NCI-H2081 (cell line): ENCODE measurements at places on chromosomes 16 and 17.

GRCh38 chr17:56898874-56899273 is 15.0 kb downstream of the TRIM25 start:
- DNase-seq = no peak

DNA sequence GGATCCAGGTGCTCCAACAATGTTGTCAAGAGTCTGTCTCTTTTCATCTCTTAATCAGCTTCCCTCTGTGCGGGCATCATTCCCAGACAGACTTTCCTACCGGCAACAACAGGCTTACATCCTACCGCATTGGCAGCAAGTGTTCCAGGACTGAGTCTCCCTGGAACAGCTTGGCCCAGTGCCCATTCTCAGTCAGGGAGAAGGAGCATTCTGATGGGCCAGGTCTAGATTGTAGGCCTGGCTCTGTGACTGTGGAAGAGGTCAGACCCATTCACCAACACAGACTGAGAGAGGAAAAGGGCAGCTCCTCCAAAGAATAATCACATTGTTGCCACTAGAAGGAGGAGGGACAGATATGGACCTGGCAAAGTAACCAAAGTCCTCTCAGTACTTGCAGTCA is 68.1 kb upstream of the TMEM132E start:
- DNase-seq = no peak

GRCh38 chr17:79975498-79976134 is 60.1 kb downstream of the TBC1D16 start:
- DNase-seq = no peak

DNA sequence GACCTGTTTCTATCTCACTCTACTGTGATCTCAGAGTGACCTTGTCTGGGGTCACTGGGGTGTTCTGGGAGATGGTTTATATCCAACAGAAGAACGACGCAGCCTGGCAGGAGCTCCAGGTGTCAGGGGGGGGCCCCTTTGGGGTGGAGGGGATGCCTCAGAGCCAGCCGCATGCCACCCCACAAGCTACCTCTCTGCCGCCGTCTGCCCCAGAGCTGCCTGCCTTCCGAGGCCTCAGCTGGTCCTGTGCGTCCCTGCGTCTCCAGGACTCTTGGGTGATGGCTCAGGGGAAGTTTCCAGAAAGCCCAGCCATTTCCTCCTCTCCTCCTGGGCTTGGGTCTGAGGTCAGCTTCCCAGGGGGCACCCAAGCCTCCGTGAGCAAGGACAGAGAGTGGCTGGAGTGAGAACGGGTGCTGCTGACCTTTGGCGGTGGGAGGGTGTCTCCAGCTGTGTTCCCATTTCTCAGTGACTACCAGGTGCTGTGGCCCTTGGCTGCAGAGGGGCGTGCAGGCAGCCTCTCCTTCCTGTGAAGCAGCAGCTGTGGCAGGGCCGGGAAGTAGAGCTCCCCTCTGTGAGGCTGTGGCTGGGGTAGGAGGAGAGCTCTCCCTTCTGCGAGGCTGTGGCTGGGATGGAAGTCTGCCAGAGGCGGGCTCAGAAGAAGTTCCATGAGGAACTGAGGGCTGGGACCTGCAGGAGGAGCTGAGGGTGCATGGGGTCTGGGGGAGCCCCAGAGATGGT is 19.8 kb downstream of the JPH3 start:
- no peak for DNase-seq

DNA sequence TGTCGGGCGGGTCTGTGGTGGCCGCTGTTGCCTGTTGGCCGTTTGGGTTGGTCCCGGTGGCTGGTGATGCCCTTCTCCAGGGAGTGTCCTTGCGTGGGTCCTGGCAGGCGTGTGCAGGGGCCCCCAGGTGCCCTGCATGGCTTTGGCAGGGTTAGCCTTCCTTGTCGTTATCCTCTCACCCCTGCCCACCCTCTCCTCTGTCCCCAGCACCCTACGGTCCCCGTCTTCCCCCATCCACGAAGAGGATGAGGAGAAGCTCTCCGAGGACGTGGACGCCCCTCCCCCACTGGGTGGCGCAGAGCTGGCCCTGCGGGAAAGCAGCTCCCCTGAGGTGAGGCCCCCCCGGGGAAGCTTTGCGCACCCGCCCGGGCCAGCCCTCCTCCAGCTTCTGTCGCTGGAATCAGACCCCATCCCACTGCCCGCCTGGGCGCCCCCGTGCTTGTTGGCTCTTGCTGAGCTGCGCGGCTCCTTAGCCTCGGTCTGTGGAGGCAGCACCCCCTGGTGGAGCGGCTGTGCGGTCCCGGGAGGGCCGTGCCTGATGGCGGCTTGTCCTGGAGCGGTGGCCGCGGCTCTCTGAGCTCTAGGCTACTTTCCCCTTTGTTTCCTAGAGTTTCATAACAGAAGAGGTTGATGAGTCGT is 10.6 kb upstream of the NUDT16L1 start:
- DNase-seq = no peak

DNA sequence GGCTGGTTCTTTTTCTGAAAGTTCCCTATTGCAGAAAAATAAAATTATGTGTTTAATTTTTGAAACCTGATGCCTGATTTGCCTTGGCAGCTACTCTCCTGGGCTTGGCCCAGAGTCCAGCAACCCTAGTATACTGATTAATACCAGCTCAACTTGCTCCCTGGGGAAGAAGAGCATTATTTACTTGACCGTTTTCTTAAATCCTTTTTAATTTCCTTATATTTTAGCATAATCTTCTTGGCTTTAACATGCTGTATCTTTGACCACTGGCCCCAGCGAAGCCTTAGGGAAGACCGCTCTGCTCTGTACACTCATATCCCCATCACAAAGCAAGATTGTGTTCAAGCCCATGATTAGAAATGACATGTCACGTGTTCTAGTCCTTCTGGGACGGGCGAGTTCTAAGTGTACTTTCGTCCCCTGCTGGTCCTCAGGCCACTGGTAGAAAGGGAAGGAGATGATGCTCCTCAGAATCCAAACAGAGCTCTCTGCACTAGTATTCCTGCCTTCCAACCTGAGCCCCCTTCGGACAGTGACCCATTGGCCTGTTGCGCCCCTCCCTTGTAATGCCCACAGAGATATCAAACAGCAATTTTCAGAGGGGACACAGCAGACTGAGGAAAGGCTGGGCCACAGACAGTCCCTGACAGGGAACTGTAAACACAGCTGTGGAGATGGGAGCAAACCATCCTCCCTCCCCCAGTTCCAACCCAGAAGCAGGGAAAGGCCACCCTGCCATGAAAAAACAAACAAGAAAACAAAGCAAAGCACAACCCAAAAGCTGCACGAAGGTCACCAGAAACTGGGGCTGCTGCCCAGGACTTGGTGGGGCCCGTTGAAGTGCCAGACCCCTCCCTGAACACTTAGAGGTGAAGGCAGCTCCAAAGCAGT is 4.3 kb upstream of the EZH1 start:
- DNase-seq = no peak

GRCh38 chr17:58394534-58395223 is 22.7 kb downstream of the RNF43 start:
- no peak for DNase-seq

DNA sequence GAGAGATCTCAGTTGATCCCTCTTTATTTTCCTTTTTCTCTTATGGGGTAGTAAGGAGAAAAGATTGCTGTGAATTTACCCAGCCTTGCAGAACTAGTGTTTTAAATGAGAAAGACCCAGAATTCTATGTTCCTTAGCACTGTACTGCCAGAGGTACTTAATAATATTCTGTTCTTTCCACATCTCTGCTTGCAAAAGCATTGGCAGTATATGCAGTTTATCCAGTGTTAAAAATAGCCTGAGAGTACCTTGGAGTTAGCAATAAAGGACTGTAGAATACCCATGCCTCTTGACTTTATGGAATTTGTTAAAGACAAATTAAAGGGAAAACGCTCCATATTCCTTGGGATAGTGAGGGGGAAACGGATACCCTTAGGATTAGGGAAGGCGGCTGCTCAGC is 11.9 kb downstream of the SLC7A6 start:
- no peak for DNase-seq

- DNase-seq = no peak
These were observed 89.9 kb downstream of the ZNF778 start for GRCh38 chr16:89307421-89307805.

GRCh38 chr17:74457146-74457819 is 9.2 kb upstream of the CD300A start:
- peak; percentile 69 for DNase-seq

DNA sequence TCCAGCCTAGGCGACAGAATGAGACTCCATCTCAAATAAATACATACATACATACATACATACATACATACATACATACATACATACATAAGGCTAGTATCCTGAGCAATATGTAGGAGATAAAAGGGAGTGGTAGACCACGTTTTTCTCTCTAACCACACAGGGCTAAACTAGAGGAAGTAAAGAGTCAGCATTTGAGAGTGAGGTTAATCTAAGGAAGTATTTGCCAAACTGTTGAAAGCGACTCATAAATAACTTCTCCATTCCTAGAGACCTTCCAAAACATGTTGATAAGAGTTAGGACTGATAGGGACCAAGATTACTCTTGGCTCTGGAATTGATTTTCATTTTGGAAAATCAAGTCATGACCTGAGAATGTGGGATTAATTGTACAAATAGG is 68.9 kb downstream of the NEUROD2 start:
- DNase-seq = no peak

GRCh38 chr17:79465681-79466025 is 145.2 kb downstream of the RBFOX3 start:
- DNase-seq = no peak

DNA sequence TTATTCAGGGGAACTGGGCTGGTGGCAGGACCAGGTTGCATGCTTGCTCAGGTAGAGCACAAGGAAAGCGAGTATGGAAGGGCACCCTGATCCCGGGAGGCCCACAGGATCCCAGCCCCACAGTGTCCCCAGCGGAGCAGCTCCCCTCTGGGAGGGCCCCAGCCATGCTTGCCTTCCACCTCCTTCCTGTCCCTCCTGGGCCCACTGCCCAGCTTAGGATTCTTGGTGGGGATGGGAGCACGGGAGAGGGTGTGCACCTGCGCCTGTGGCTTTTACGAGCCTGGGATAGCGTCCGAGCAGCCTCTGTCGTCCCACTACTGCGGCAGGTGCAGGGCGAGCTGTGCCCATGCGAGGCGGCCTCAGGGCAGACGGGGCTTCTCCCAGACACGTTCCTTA is 114.5 kb downstream of the BANP start:
- DNase-seq = no peak

GRCh38 chr16:74999219-74999608 is 390 bp downstream of the ZNRF1 start:
- DNase-seq = no peak

GRCh38 chr16:23185656-23186055 is 3.1 kb downstream of the SCNN1G start:
- no peak for DNase-seq

GRCh38 chr17:79185671-79186070 is 111.0 kb downstream of the ENGASE start:
- no peak for DNase-seq

GRCh38 chr16:22786284-22786683 is 27.7 kb upstream of the HS3ST2 start:
- no peak for DNase-seq

- no peak for DNase-seq
These were observed 36.6 kb downstream of the TMEM11 start for GRCh38 chr17:21177401-21177800.

GRCh38 chr16:67480833-67481560 is at the start of gene ATP6V0D1:
Gene ATP6V0D1, minus strand, starts transcription at chr16:67481157. Its CDS starts 71 bp downstream, at chr16:67481086.
- peak; percentile 95 for DNase-seq

- DNase-seq = no peak
These were observed 3.7 kb upstream of the MRPL28 start for GRCh38 chr16:373848-374615.

GRCh38 chr17:75843577-75844529 is at the start of gene UNC13D:
Gene UNC13D, minus strand, starts transcription at chr17:75844404. Its CDS starts 67 bp downstream, at chr17:75844337.
- DNase-seq = no peak

GRCh38 chr16:49955858-49956257 is 69.2 kb upstream of the CNEP1R1 start:
- no peak for DNase-seq

- no peak for DNase-seq
These were observed 5.5 kb downstream of the MYO19 start for GRCh38 chr17:36529121-36529520.

DNA sequence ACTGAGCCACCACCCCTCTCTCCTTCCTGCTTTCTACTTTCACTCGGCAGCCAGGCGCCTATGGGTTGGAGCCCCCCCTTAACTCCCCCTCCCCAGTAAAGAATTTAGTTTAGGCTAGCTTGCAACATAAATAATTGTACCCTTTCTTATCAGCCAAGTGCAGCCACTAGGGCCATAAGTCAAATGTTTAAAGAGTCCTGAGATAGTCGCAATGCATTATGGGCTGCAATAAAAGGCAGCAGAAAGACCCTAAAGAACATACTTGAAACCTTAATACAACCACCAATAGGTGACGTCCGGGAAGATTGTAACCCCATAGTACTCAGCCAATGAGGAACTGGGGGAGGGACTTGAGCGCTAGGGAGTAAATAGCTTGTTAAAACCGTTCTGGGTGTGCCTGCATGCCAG is 40.5 kb downstream of the C16orf82 start:
- DNase-seq = no peak

GRCh38 chr16:10946308-10946707 is 1.9 kb downstream of the CLEC16A start:
- DNase-seq = no peak

- DNase-seq = no peak
These were observed 9.4 kb downstream of the GGA2 start for GRCh38 chr16:23500862-23501225.

DNA sequence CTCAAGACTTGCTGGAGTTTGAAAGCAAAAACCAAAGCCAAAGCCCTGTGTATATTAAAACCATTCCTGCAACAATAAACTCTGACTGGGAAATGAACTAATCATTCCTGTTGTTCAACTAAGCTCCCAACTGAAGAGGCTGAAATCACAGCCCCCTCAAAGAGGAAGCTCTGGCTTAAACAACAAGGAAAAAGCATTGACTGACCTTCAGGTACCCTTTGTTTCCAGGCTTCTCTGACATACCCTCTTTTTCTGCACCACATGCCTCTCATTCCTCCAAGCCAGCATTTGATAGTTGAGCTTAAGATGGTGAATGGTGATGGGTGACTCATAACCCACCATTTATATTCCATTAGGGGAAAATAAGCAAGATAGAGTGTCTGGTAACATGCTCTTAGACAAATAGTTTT is 470.9 kb upstream of the SOX9 start:
- no peak for DNase-seq

DNA sequence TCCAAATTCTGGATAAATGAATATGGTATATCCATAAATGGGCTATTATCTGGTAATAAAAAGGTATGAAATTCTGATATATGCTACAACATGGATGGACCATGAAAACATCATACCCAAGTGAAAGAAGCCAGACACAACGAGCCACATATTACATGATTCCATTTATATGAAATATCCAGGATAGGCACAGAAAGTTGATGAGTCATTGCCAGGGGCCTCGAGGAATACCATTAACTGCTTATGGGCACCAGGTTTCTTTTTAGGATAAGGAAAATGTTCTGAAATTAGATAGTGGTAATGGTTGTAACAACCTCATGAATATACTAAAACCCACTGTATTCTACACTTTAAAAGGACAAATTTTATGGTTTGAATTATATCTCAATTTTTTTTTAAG is 123.2 kb downstream of the PITPNC1 start:
- DNase-seq = no peak
